NCI-H524 (cell line): ENCODE measurements at places on chromosomes 12 and 14.

GRCh38 chr14:51865953-51866747 lies 5.7 kb downstream of the GNG2 start:
- peak; percentile 68 for DNase-seq

GRCh38 chr12:57590479-57590863 lies 521 bp upstream of the PIP4K2C start:
- no peak for DNase-seq

DNA sequence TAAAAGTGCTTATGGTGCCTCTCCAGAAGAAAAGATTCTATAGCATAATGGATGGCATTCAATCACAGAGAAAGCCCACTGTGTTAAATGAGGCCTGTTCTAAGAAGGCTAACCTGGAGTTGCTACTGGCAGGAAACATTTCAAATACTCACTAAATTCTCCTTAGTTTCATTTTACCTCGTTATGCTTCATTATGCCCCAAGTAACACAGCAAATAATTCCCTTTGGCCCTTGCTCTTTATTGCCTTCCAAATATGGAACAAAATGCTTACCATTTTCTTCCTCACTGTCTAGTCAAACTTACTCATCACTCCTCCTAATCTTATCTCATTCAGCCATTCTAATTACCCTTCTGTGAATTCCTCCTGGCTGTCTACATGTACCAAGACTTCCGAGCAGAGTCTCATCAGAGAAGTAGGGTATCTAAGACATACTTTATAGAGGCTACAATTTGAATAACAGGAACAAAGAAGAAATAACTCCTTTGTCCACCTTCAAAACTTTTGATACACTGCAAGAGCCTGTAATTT lies 292.1 kb upstream of the CLEC14A start:
- no peak for DNase-seq

GRCh38 chr12:2940564-2940963 lies 18.6 kb upstream of the TEAD4 start:
- no peak for DNase-seq

DNA sequence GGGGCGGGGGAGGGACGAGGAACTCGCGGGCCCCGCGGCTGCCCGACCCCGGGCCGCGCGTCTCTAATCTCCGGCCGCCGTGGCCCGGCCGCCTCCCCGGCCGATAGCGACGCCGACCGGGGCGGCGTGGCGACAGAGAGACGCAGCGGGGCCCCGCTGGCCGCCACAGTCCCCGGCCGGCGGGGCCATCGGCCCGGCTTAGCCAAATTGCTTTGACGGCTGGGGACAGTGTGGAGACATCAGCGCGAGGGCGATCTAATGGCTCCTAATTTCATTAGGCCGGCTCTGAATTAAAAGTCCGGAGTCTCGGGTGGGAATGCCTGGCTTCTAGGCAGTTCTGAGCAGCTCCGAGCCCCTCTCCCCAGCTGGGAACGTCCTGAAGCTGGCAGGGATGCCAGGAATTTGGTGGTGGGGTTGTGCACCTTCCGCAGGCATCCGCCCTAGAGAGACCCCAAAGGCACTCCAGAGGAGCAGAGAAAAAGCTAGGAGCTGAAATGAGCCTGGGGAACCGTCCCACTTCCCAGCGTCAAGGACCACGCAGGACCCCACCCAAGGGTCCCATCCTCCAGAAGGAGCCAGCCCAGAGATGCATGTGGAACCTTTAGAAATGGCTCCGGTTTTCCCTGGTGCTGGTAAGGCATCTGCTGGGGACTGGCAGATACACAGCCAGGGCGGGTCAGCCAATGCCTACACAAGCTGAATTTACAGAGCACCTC lies 9.6 kb downstream of the TBX5 start:
- DNase-seq = no peak

DNA sequence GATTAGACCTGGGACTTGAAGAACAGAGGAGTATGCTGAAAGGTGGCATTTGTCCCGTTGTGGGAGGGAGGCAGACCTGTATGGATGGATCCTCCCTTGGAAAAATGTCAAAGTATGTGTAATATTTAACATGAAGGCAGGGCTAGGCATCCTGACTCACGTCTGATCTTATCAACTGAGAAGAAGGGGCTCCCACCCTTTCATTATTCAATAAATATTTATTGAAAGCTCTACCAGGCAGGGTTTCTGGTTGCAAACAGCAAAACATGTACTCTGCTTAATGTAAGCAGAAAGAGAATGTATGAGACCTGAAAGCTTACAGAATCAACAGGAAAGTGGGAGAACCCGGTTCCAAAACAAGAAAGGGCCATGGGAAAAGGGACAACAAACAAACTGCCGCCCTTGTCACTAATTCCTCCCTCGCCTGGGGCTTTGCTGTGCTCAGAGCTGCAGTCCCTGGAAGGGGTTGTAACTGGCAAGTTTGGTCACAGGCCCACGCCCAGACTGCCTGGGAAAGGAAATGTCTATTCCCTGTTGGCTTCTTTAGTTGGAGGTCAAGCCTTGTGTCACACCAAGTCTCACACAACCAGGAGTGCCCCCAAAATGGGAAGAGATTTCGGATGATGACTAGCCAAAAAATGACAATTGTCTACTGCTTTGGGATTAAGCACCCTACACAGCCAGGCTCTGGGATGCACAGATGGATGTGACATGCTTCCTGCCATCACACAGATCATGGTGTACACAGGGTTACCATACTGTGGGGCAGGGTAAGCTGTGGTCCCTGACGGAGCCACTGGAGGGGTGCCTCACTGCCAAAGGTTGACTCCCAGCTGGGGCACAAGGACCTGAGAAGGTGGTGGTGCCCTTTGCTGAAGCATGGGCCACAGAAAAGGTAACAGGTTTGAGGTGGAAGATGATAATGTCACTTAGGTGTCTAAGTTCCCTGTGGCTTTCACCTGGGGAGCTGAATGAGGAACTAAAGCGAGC lies 36.8 kb downstream of the RAB35 start:
- no peak for DNase-seq

DNA sequence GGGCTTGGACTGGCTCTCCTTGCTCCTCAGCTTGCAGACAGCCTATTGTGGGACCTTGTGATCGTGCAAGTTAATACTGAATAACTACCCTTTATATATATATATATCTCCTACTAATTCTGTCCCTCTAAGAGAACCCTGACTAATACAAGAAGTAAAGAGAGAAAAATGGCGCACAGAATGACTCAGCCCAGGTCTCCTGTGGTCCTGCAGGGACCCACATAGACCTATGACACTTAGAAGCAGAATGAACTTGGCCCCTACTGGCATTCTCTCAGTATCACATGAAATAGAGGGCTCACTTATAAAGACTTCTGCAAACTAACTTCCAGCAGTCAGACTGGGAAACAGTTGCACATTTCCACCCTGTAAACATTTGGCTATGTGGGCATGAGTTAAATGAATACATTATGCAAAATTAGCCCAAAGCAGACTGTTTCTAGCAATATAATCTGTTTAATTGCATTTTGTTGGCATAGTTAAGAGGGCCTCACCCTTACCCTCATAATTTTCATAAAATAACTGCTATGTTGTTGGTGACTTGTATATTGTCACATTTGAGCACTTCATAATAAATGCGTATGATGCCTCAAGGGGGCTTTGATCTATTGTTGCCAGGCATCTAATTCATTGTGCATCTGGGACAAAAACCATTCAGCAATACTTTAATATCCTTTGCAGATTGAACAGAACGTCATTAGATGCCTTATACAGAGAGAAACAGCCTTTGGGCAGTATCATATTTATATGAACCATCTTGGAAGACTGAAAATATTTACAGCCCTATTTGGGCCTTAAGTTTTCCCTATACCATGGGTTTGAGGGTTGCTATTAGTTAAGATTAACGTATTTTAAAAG lies 349.7 kb upstream of the DIO2 start:
- DNase-seq = no peak

DNA sequence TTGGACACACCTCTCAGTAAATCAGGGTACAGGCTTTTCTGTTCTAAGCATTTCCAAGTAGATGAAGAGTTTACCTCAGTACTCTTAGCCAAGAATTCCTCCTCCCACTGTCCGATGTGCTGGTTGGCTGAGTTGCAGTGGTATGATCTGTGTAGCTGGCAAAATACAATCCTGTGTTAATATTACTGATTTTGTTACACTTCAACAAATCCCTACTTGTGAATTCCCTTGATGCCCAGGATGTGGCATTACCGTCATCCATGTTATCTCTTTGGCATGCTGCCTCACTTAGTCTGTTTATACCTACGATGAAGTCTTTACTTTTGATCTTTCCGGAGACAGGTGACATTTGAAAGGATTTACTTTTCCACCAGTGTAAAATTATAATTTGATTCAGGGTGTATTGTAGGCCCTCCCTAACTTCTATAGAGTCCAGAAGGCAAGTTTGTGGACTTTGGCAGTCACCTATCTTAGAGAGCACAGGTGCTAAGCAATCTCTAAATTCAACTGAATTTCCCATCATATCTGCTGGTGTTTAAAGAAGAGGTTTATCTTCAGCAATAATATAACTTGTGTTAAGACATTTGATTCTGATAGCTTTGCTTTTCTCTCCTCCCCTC lies 10.1 kb downstream of the CCDC196 start:
- no peak for DNase-seq

DNA sequence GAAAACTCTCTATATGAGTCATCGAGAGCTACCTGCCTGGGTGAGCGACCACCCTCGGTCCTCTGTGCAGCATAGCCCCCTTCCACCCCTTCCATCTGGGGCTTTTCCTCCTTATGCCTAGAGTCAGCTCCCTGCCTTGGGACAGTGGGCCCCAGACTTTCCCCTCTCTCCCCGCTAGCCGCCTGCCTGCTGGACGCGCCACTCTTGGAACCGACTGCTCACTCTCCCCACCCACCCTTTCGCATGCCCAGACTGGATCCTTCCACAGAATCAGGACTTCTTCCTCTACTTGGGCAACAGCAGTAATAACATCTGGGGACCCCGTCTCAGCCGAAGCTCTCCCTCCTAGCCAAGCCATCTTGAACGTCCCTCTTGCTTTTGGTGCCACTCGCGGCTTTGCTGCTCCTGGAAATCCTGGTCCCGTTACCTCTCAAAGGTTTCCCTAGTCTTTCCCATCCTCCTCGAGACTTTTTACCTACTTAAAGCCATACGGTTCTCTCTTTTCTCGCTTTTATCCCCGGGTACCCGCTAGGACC lies 671 bp downstream of the ESYT1 start:
- DNase-seq = no peak

DNA sequence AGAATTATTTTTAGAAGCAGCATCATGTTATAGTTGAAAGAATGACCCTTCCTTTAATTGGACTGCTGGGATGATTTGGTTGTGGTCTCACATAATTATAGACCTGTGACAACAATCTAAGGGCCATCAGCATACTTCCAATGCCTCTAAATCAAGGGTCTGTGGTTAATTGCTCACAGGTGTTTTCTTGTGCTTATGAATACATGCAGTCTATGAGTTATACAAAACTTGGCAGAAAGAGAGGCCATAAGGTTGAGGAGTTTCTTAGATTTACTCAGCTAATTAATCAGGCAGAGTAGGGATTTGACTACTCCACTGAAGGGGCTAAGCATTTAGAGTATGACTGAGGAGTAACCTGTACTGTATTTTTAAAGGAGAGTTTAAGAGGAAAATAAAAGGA lies 37.0 kb upstream of the FRMD6 start:
- peak; percentile 98 for DNase-seq

DNA sequence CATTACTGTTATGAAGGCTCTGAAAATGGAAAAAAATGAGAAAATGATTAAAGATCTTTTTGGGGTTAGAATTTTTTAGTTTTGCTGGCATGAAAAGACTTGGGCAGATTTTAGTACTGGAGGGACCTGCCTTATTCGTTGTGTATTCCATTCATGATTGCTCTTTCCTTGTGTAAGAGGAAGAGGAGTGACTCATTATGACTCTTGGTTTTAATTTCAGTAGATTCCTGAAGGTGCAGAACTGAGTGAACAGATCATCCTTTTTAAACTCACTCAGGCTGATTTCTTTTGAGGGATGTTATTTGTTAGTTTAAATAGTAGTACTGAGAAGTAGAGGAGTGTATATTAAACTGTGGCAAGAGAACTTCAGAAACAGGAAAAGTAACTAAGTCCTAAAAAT lies 41.6 kb downstream of the AKAP6 start:
- no peak for DNase-seq

DNA sequence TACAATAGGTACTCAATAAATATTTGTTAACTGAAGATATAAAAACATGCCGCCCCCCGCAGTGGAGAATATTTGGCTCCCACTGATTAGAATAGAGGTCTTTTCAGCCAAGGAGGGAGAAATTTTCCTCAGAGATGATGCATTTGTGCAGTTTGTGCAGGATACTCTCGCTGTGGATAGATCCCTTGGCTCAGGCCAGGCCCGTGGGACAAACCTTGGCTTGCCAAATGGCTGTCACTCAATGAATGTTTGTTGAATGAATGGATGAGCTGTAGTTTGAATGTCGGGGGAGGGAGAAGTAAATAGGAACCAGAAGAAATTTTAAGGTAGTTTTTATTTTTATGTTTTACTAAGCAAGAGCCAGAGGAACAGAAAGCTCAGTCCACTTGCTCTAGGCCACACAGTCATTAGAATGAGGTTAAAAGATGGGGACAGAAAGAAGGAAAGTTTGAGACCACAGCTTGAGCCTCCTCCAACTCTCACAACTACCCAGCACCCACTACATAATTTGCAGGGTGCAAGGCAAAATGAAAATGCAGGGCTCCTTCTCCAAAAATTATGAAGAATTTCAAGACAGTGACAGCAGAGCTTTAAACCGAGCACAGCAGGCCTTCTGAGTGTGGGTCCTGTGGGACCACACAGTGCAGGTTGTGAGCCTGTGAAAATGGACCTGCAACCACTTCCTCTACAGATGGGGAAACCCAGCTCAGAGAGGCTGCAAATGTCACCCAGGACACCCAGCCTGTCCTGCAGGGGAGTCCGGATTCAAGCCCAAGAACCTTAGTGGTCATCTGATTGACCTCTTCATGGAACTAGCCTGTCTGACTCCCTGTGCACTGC lies 51.4 kb downstream of the WSCD2 start:
- DNase-seq = no peak

DNA sequence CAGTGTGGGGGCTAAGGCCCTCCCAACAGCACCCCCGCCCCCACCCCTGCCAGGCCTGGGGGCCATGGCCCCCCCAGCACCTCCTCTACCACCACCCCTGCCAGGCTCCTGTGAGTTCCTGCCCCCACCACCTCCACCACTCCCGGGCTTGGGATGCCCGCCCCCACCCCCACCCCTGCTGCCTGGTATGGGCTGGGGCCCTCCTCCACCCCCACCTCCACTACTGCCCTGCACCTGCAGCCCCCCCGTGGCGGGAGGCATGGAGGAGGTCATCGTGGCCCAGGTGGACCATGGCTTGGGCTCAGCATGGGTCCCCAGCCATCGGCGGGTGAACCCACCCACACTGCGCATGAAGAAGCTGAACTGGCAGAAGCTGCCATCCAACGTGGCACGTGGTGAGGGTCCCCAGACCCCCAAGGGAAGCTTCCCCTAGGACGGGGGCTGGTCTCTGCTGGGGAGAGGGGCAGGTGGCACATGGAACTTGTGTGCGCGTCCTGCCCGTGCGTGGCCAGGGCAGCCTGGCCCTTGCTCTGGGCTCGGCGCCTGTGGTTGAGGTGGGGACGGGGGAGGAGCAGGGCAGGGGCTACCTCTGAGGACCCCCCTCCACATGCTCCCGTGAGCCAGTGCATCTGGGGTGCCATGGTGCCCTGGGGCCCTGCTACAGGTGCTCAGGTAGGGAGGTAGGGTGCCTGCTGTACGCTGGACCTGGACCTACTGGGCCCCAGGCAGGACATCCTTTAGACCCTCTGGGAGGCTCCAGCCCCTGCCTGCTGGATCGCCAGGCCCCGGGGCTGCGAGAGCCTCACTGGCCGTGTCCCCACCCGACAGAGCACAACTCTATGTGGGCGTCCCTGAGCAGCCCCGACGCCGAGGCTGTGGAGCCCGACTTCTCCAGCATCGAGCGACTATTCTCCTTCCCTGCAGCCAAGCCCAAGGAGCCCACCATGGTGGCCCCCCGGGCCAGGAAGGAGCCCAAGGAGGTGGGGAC lies 16.1 kb upstream of the ADSS1 start:
- DNase-seq = no peak
